Stimulated activated CD8-positive, alpha-beta memory T cell treated with anti-CD3 and anti-CD28 coated beads, Interleukin-7, amount 100 ng/mL, for 1 hour (primary cell): ENCODE measurements at places on chromosomes 1 and 21.

DNA sequence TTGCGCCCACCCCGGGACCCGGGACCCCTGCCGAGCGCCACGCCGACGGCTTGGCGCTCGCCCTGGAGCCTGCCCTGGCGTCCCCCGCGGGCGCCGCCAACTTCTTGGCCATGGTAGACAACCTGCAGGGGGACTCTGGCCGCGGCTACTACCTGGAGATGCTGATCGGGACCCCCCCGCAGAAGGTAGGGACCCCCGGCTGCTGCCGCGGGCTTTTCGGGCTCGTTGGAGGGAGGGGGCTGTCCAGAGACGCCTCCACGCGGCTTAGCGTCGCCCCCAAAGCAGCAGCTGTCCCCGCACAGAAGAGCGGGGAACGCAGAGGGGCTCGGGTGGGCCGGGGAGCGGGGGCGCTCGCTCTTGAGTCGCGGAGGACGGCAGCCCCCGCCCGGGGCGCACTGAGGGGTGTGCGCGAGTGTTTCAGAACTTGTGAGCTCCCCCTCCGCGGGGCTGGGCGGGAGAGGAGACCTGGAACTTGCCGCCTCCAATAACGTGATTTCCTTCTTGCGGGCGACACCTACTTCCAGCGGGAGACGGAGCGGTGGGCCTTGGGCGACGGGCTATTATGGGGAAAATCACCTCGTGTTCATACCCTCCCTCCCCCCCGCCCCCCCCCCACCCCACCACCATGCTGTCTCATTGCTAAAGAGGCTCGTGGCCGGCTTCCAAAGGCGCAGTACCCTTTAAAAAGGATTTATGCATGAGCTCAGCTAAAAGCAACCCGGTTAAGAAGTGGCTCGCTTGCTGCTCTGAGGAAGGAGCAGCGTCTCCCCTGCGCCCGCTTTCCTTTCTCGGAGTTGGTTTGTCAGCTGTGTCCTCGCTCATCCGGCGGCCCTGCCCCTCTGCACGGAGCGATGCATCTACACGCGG is 664 bp downstream of the BACE2 start:
- DNase-seq = no peak

DNA sequence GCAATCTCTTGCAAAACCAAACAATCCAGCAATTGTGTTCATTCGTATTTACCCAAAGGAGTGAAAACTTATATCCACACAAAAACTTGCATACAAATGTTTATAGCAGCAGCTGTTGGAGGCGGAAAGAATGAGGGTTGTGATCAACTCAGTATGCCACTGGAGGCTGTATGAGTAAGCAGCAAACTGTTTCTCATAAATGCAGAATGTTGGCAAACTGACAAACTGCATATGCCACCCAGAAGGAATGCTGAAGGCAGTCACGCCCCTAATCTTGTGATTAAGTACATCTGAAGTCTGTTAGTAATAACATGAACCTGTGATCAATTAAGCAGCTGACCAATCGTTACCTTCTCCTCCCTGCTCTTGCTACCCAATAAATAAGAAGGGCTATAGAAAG is 60.5 kb upstream of the CR2 start:
- no peak for DNase-seq

- no peak for DNase-seq
These were observed 88.2 kb upstream of the ABCD3 start for GRCh38 chr1:94329986-94330385.

DNA sequence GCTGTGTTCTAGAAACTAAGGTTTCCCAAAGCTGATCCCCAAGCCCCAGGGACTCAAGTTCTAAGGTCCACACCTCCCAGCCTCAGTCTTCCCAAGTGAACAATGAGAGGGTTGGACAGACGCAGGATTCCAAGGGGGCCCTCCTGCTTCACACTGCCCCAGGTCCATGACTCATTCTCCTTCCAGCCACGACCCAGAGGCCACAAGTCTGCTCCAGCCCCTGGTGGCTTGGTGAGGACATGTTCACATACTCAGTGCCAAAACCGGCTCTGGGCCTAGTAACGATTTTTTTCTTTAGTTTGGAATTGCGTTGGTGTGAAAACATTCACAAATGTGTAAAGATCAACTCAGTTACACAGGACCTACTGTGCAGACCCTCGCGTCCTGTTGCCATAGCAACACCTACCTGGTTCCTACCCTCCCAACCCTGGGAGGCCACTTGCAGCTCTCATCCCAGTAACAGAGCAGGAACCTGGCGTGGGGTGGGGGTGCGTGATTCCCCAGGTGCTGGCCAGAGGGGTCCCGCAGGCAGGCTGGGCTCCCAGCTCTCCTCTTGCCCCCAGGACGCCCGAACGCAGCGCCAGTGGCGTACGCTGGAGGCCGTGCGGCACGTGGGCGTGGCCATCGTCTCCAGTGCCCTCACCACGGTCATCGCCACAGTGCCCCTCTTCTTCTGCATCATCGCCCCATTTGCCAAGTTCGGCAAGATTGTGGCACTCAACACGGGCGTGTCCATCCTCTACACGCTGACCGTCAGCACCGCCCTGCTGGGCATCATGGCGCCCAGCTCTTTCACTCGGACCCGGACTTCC is 57.0 kb downstream of the DISP3 start:
- DNase-seq = no peak

DNA sequence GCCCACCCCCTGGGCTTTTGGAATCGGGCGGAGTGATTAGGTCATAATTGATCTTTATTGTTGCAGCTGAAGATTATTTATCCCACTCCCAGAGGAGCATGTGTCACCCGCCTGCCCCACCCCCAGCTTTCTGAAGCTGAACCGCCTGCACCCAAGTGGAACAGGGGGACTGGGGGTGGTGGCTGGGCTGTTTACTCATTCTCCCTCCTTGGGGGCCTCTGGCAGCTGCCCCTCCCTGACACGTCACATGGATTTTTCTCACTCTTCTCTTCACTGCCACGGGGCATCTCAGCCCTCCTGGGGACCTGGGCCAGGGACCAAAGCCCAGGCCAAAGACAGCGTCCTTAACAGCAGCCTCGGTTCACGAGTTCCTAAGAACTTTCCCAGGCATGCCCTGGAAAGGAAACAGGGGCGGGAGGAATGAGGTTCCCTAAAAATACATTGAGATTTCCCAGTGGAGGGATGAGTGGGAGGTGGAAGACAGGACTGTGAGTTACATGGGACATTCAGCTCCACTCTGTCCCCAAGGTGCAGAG is 31.6 kb upstream of the SOX13 start:
- no peak for DNase-seq

- no peak for DNase-seq
These were observed 7.0 kb upstream of the TUT4 start for GRCh38 chr1:52559875-52560274.

GRCh38 chr21:15692711-15693110 is 37.1 kb upstream of the USP25 start:
- DNase-seq = no peak

GRCh38 chr21:42677339-42678321 is 24.2 kb downstream of the PDE9A start:
- no peak for DNase-seq

- DNase-seq = no peak
These were observed 203.1 kb upstream of the GALNT2 start for GRCh38 chr1:229863651-229864545.

DNA sequence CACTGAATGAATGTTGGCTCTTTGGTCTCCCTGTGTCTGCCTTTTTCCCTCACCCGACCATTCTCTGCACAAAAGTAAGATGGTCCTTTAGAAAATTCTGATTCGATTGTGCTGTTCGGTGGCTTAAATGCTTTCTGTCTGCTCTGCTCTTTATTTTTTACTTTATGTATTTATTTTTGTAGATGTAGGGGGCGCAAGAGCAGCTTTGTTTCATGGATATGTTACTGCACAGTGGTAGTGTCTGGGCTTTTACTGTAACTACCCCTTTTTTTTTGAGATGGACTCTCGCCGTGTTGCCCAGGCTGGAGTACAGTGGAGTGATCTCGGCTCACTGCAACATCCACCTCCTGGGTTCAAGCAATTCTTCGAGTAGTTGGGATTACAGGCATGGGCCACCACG is 15.7 kb downstream of the NLRP3 start:
- no peak for DNase-seq

DNA sequence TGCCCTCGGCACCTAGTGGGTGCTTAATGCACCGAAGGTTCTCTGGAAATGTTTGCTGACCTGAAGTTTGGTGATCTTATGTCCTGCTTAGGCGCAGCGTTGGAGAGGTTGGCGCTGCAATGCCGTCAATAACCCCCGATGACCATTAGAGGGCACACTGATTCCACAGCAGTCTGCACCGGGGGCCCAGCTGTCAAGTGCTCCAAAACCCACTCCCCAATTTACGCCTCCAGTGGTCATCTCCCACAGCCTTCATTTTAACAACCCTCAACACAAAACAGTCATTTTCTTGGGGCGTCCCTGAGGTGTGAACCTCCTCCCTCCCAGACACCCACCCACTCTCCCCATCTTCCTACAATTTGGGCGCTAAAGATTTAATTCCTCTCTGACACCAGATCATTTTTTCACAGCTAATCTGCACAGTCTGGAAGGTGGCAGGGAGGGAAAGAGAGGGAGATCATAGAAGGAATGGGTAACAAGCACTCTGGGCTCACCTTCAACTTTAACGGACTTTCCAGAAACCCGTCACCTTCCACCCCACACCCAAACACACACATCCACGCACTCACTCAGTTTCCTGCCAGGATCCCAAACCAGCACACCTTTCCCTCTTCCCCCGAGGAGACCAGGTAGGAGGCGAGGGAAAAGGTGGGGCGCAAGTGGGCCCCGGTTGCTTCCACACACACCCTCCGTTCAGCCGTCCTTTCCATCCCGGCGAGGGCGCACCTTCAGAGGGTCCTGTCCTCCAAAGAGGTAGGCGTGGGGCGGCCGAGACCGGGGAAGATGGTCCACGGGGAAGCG is 570 bp upstream of the NPR1 start:
- DNase-seq = no peak

DNA sequence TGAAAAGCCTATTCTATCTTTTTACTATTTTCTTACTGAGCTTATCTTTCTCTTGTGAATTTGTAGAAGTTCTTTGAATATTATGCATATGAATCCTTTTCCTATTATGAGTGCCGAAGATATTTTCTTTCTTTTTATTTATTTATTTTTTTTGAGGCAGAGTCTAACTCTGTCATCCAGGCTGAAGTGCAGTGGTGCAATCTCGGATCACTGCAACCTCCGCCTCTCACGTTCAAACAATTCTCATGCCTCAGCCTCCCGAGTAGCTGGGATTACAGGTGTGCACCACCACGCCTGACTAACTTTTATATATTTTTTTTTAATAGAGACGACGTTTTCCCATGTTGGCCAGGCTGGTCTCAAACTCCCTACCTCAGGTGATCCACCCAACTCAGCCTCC is 109.8 kb downstream of the RHOU start:
- DNase-seq = no peak

DNA sequence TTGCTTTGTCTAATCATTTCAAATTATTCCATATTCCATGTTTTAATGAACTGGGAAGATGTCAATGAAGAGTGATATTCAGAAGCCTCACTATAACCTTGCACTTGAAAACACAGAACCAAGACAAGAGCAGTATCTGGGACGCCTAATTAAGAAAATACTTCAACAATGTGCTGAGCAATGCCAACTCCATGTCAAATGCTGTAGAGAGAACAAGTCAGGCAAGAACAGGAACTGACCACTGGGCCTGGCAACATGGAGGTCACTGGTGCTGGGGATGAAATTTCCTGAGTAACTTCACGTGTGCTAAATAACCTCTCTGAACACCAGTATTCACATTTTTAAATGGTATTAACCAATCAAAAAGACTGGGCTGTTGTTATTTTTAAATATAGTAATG is 22.8 kb downstream of the HEATR1 start:
- DNase-seq = no peak

DNA sequence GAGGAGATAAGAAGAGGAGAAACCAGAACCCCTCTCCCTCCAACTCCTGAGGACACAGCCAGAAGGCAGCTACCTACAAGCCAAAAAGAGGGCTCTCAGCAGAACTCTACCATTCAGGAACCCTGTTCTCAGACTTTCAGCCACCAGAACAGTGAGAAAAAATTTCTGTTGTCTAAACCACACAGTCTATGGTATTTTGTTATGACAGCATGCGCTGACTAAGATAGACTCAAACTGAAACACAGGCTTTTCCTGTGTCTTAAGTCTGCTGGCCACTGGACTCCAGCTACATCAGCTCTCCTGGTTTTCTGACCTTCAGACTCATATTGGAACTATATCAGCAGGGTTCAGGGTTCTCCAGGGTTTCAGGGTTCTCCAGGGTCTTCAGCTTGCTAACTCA is 126.5 kb upstream of the TNFSF4 start:
- DNase-seq = no peak

GRCh38 chr1:27476237-27476636 is 13.7 kb downstream of the WASF2 start:
- DNase-seq = no peak

- no peak for DNase-seq
These were observed 17.2 kb upstream of the C4BPB start for GRCh38 chr1:207071426-207071825.

GRCh38 chr21:16589006-16589898 is 859.5 kb downstream of the USP25 start:
- no peak for DNase-seq

- no peak for DNase-seq
These were observed 22.8 kb downstream of the PHC2 start for GRCh38 chr1:33408093-33408436.

- no peak for DNase-seq
These were observed 5.7 kb upstream of the PPP1R15B start for GRCh38 chr1:204417074-204417997.

- no peak for DNase-seq
These were observed 70.7 kb downstream of the RPE65 start for GRCh38 chr1:68379085-68379478.

DNA sequence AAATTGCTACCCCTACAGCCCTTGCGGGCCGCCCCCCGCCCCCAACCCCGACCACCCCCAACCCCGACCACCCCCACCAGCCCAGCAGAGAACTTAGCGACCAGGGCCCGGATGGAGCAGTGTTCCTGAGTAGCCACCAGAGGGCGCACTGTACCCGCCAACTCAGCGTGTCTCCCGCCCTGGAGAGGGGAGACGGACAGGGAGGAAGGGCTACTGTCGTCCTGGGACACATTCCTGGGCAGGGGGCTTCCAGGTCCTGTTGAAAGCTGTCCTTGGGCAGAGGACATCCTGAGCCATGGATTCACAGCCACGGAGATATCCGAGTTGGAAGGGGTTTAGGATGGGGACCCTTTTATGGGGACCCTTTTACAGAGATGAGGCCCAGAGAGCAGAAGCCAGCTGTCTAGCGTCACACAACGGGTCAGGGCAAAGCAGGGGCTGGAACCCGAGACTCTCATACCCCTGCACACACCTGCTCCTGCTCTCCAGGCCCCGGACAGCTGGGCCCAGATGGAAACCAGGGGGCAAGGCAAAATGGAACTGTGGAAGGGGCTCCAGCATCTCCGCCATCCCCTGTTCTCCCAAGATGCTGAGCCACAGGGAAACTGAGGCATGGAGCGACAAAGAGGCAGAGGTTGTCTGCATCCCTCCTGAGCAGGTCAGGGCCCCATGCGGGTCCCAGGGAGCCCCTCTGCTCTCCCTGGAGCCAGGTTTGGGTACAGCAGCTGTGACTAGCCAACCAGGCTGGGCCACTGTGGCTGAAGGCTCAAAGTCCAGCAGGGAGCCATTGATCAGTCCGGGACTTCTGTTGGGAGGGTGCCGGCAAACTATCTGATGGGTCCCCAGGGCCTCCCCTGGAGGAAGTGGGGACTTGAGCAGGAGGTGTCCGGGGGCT is 25.0 kb upstream of the LAPTM5 start:
- DNase-seq = peak; percentile 53

GRCh38 chr1:241352401-241352800 is 4.6 kb downstream of the RGS7 start:
- DNase-seq = no peak

- DNase-seq = no peak
These were observed 69.3 kb downstream of the RBM11 start for GRCh38 chr21:14285147-14285761.

GRCh38 chr1:27564710-27565649 is 39.0 kb downstream of the AHDC1 start:
- no peak for DNase-seq
